ENCODE measurements at places on chromosomes 11 and 22.
A peak's percentile ranks its signal among the peaks of the same experiment; 100 is the strongest.

DNA sequence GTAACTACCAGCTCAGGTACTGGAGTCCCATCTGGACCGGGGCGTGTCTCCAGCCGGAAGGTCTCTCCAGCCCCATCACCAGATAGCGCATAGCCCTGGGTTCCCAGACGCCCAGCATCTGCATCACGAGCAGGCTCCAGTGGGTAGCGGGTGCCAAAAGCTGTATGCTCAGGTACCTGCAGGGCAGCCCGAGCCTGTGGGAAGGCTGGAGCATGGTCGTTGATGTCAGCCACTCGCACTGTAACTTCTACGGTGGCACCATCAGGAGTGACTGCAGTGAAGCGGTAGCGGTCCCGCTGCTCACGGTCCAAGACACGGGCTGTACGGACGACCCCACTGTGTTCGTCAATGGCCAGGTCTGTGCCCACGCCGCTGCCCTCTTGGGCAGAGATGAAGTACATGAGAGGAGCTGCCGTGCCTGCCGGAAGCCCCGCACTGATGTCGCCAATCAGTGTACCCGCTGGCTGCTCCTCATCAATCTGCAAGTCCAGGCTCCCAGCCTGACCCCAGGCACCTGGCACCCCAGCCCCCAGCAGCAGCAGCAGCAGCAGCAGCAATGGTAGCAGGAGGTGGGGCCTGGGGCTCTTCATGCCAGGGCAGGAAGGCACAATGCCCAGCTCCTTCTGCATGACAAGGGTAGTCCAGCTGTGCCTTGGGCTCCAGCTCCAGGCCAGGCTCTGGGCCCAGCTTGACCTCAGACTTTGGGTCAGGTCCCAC is 14.5 kb downstream of the DCHS1 start:
- DNase-seq: no peak

DNA sequence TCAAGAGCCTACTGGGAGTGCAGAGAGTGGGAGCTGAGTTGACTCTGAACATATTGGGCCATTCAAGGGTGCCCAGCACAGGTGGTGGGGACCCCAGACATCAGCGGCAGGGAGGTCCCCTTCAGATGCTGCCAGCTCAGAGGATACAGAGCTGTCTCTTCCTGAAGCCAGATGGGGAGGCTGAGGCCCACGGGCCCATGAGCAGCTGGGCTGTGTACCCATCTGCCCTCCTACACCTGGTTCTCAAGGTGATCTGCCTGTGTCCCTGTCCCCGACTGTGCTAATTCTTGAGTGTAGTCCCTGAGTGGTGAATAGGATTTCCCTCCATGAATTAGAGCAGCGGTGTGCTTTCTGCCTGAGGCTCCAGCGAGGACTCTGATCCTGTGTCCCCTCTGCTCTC is 76.3 kb downstream of the MICAL2 start:
- DNase-seq: no peak

GRCh38 chr11:68508425-68508824 is 47.9 kb downstream of the PPP6R3 start:
- no peak for DNase-seq

DNA sequence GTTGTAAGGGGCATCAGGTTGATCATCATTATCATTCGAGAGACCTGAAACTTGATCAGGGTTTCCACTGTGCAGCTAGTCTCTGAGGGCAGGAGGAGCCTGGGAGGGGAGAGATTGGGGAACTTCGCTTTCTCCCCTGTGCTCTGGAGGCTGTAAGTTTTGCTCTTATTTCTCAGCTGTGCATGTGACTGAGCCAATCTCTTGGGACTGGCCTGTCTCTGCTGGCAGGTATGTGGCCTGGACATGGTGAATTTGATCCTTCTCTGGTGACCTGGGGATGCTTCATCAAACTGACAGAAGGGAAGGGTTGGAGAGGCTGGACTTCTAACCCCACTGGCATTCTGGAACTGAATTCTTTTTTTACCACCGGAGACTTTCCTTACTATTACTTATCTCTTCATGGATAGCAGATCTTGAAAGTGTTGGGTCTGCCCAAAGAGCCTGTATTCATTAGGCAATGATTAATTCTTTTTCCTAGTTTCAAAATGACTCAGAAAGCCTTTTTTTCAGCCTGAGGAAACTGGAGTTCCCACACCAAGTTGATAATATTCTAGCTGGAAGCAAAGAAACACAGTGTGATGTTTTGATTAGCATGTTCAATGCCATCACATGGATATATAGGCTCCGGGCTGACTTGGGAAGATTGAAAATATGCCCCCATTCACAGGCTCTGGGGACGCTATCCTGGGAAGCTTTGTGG is 36.5 kb downstream of the TSPAN18 start:
- DNase-seq: peak; percentile 36

DNA sequence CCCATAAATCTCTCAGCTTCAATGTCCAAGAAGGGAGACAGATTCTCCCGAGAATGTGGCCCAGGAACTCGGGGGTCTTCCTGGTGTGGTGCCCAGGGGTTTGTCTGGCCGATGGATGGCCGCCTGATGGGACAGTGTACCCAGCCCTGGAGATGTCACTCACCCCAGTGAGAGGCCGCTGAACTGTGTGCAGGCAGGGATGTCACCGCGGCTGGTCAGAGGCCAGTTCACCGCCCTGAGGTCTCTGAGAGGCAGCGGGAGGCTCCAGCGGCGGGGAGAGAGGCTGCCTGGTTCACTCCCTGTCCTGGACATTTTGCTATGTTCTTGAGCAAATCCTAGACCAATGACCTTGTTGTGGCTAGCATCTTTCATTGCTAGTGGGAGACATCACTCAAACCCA is 1349.5 kb downstream of the BRD1 start:
- no peak for DNase-seq

- no peak for DNase-seq
Measured at GRCh38 chr11:86990031-86990430, 34.8 kb upstream of the FZD4 start.

- no peak for DNase-seq
Measured at GRCh38 chr11:11752679-11753078, 89.1 kb upstream of the USP47 start.

DNA sequence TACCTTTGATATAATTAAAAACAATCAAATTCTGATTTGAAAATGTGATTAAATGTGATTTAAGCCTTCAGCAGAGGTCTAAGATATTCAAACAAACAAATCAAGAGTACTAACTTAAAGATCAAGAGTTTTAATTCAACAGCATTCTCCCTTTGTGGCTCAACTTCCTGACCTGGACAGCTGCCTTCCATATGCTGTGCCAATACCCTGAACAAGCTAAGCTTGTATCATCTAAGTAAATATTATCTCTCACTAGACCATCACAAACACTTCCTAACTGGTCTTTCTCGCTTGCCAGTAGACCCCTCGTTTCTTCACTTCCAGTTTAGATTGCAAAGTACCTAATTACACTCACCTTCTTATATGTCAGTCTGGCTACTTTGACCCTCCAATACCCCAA is 35.9 kb upstream of the P4HA3 start:
- DNase-seq: no peak

DNA sequence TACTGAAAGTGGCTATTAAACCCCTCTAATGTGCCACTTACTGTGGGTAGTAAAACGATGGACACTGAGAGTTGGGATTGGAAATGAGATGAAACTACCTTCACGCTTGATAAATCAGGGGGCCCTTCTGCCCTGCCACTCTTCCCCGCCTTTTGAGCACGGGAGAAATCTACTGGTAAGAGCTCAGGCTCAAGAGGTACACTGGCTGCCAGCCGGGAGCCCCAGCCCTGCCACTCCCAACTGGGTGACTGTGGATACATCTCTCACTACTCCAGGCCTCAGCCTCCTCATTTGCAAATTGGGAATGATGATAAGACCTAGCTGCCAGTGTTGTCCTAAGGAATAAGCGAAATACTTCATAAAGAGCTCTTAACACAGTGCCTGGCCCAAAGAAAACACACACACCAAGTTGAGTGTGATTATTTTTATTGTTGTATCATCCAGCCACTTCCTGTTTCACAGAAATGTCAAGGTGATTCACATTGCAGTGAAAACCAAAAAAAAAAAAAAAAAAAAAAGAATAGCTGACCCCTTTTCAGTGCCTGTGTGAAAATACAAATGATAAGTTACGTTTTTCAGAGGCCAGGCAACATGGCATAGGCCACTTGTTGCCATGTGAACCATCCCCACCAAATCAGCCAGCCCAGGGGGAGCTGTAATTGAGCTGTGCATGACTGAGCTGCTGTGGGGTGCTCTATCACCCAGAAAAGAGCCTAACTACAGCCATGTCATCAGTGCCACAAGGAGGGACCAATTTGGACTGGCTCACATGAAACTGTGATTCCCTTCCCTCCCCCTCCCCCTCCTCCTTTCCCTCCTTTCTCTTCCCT is 4.4 kb upstream of the ZNRD2 start:
- no peak for DNase-seq

DNA sequence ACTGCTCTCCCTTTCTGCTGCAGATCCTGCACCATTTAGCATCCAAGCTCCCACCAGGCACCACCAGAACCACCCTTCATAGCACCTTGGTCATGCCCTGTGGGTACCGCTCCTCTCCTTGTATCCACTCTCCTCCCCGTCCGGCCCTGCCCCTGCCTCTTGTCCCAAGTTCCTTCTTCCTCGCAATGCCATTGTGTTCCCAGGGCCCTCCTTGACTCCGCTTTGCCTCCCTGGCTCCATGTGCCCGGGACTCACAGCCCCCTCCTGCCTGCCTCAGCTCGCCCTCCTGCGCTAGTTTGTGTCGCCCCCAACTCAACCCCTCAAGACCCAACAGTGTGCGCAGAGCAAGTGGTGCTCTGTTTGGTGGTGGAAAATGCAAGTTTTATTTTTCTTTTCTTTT is 10.8 kb downstream of the FADS2 start:
- no peak for DNase-seq

GRCh38 chr11:14687943-14688627 is 44.5 kb downstream of the PDE3B start:
- DNase-seq: no peak

GRCh38 chr11:93737904-93738612 is 3.2 kb downstream of the TAF1D start:
- no peak for DNase-seq

GRCh38 chr11:61309739-61310138 is 14.6 kb upstream of the VWCE start:
- no peak for DNase-seq

GRCh38 chr11:33920838-33921613 is 29.1 kb upstream of the LMO2 start:
- DNase-seq: no peak

DNA sequence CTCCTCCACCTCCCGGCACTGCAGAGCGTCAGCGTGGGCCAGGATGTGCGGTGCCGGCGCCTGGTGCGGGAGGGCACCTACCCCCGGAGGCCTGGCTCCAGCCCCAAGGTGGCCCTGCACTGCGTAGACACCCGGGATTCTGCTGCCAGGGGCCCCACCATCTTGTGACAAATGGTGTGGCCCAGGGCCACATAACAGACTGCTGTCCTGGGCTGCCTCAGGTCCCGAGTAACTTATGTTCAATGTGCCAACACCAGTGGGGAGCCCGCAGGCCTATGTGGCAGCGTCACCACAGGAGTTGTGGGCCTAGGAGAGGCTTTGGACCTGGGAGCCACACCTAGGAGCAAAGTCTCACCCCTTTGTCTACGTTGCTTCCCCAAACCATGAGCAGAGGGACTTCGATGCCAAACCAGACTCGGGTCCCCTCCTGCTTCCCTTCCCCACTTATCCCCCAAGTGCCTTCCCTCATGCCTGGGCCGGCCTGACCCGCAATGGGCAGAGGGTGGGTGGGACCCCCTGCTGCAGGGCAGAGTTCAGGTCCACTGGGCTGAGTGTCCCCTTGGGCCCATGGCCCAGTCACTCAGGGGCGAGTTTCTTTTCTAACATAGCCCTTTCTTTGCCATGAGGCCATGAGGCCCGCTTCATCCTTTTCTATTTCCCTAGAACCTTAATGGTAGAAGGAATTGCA is 13.5 kb downstream of the TSKU start:
- DNase-seq: no peak

- no peak for DNase-seq
Measured at GRCh38 chr11:11215058-11215815, 137.8 kb downstream of the CSNK2A3 start.

GRCh38 chr11:102599642-102600261 is 25.4 kb downstream of the MMP20 start:
- DNase-seq: no peak

DNA sequence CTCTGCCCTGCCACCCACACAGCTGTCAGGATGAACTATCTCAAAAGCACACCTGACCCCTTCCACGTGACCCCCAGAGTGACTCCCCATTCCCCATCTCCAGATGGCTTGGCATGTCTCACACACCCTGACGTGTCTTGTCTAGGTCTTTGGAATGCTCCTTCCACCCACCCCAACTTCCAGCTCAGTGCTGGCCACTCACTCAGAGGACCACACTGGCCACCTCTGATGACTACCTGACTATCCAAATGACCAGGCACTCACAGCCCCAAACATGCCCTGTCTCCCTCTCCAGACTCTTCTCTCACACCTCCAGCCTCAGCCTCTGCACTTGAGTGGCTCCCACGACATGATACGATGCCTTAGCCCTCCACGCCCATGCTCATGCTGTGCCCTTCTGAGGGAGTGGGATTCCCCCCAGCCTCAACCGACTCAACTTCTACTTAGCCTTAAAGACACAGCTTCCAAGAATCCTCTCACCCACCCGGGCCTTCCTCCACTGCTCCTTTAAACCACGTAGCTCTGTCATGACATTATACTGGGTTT is 259.4 kb downstream of the BUD13 start:
- no peak for DNase-seq
